ENCODE measurements at places on chromosomes 16 and 17. TPM values are rescaled to one million over a fixed set of nuclear protein-coding genes. Genes with fewer than 3 reads are reported as not detected.

ZFHX3 gene
- total RNA-seq: 15.5 TPM

FTSJ3 gene
- total RNA-seq: 48.2 TPM

DNA sequence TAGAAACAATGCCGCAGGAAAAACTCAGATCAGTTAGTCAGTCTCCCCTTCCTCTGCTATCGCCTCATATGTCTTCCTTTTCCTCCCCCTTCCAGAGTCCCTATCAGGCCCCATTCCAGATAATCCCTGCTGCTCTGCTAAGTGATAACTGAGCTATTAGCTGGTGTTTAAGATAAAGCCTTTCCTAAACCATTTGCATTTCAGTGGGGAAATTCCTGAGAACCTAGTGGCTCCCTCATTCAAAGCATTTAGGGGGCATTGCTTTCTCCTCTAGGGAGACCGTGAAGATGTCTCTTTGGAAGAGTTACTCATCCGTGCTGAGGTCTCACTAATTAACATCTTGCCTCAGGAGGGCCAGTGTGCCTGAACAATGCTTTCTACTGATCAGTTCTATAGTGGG is 401.6 kb downstream of the NPIPA7 start:
- DNase-seq: no peak

DNA sequence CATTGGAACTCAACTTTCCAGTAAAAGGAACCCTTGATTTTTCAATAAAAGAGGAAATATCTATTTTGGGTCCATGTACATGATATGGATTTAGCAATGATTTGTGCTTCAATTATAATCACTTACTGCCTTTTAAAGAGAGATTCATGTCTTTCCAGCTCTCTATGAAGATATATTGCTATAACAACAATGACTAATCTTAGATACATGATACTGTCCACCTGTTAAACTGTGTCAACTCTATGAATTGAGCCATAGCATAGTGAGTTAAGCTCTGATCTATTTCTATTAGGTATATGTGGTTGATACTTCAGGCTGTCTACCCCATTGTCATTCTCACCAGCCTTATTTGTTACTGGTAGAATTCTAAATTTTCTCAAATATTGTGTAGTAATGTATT is 15.0 kb upstream of the MPHOSPH6 start:
- no peak for DNase-seq

- DNase-seq: no peak
Observed at GRCh38 chr17:17706140-17707060, 25.1 kb downstream of the RAI1 start.

DNA sequence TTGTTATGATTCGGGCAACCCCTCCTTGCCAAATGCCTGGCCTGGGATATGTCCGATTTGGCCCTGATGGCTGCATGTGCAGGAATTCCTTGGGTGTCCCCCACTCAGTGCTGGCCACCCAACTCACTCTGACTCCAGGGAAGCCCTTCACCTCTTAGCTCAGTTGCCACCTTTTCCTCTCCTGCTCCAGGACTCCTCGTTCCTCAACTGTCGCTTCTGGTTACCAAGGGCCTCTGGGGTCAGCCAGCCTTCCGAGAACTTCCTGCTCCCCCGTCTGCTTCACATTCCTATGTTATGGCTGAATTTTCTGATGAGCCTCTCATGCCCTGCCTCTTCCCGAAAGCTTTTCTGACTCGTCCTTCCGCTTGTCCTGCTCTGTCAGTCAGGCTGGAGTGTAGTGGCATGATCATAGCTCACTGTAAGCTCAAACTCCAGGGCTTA is 63.5 kb downstream of the SPACA3 start:
- DNase-seq: no peak

DNA sequence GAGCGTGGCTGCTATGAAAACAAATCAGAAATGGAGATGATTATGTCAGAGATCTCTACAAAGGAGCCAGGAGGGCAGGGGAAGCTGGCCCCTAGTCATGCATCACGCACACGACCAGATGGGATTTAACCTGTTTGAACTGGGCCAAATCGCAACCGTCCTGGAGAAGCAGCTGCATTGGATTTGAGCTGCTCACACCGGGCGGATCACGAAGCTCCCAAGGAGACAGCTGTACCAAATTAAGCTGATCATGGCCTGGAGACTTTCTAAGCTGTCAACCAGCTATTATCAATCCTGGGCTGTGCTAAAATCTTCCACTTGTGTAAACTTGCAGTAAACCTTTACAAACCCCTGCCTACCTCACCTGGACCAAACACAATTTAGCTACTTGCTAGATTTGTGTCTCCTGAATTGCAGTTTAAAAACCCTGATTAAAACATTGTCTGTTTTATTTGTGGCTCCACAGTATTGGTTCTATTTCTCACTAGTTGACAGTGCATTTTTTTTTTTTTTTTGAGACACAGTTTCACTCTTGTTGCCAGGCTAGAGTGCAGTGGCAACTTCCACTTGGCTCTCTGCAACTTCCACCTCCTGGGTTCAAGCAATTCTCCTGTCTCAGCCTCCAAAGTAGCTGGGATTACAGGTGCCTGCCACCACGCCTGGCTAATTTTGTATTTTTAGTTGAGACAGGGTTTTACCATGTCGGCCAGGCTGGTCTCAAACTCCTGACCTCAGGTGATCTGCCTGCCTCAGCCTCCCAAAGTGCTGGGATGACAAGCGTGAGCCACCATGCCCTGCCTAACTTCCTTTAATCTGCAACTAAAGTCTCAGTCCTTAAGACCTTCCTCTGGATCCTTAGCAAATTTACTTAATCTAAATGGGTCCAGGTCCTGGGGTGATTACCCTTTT is 98.3 kb upstream of the GRIN2A start:
- DNase-seq: no peak

- DNase-seq: no peak
Observed at GRCh38 chr16:53784291-53784690, 80.3 kb downstream of the FTO start.

GRCh38 chr16:87583453-87584131 is 18.7 kb upstream of the JPH3 start:
- no peak for DNase-seq

DNA sequence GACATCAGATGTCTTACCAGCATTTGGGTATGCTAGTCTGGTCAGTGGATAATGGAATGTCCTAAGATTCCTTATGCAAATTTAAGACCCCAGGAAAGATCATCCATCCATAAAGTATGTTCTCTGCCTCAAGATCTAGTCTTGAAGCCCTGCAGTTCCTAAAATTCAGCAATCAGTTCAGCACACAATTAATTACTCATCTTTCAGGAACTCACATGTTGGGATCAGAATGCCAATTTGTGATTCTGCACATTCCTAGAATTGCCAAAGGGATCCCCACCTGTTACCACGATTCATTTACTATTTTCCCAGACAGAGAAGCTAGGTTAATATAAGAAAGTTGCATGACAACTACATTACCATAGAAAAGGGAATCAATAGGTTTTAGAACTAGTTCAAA is 3.2 kb downstream of the OR2C1 start:
- no peak for DNase-seq

- peak; percentile 83 for DNase-seq
Observed at GRCh38 chr16:4615384-4616046, 827 bp upstream of the UBALD1 start.
